Hypothalamus (tissue), 51 donors: ENCODE measurements at places on chromosomes 1 and 21.

- no peak for DNase-seq
Observed at GRCh38 chr21:25862596-25862995, 127.8 kb downstream of the GABPA start.

DNA sequence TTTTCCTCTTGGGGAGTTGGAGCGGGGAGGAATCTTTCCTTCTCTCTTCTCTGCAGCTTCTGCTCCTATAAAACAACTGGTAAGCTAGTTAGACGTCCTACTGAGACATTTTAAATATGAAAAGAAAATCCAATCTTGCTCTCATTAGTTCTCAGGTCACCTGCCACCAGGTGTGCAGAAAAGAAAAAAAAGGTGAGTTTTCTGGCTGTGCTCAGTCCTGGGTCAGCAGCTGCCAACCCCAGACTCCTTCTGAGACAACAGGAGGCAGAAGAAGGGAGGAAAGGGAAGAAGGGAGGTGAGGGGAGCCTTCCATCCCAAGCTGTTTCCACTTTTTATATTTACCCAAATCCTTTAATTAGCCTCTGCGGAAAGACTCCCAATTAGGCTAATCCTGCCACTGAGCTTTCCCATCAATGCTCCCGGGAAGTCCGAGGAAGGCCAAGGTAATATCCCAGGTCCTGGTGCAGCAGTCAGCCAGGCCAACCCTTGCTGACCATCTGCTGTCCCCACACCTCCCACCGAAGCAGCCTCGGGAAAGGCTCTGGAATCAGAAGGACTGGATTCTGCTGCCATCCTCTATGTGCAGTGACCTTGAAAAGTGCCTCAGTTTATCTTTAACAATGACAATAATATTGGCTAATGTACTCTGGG is 33.4 kb downstream of the GLIS1 start:
- no peak for DNase-seq

GRCh38 chr1:93807311-93807930 is 71.6 kb downstream of the DNTTIP2 start:
- DNase-seq, result no peak

DNA sequence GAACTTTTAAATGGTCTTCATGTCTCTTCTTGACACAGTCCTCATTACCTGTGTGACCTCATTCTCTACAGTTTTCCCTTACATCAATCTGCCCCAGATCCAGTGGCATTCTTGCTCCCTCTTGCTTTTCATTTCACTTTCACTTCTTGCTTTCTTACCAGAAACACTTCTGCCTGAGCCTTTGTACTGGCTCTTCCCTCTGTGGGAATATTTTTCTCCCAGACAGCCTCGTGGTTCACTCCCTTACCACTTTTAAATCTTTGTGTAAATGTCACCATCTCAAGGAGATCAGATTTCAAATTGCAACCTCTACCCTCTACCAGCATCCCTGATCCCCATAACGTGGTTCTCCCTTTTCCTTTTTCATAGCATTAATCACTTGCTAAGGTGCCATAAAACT is 73.2 kb downstream of the DISC1 start:
- DNase-seq, result no peak

DNA sequence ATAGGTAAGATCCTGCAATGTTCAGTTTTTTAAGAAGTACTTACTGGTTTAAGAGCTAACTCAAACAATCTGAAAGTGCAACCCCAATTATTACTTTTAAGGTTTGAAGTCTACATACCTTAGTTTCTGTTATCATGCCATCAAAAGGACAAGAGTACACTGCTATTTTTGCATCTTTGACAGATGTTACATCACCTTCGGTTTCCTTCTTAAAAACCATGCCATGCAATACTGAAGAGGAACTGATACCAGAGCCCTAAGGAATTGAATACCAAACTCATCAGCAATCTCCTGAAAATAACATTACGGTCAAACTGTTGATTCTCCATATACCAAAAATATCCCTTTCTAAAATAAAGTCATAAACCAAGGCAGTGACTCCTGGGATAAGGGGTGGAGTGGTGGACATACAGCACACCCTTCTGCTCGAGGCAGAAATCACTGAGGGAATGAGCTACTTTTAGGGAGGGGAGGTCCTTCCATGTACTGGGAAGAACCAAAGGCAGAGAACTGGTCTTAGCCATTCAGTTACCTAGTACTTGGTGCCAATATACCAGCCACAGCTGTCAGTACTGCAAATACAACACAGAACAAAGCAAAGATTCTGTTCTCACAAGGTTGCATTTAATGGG is 8.5 kb downstream of the CCT8 start:
- no peak for DNase-seq

GRCh38 chr1:198498881-198499280 is 41.6 kb downstream of the ATP6V1G3 start:
- no peak for DNase-seq

- no peak for DNase-seq
Observed at GRCh38 chr1:61052395-61053225, 29.8 kb upstream of the NFIA start.

- DNase-seq, result no peak
Observed at GRCh38 chr1:179786815-179787685, 44.0 kb downstream of the FAM163A start.

DNA sequence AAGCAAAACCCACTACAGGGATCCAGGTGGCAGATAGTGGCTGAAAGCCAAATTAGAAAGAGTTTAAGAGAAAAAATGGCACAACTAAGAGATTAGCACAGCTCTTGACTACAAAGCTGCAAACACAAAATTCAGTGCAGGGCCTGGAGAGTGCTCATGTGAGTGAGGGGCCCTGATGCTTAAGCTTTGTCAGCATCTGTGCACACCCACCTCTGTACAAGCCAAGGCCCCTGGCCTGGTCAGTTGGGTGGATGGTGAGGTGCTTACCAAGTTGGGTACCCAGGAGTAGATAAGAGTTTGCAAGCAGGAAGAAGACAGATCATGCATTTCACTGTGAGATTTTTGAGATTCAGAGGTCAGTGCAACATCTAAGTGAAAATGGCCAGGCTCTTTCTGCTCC is 62.7 kb upstream of the ATP1B1 start:
- DNase-seq, result no peak

DNA sequence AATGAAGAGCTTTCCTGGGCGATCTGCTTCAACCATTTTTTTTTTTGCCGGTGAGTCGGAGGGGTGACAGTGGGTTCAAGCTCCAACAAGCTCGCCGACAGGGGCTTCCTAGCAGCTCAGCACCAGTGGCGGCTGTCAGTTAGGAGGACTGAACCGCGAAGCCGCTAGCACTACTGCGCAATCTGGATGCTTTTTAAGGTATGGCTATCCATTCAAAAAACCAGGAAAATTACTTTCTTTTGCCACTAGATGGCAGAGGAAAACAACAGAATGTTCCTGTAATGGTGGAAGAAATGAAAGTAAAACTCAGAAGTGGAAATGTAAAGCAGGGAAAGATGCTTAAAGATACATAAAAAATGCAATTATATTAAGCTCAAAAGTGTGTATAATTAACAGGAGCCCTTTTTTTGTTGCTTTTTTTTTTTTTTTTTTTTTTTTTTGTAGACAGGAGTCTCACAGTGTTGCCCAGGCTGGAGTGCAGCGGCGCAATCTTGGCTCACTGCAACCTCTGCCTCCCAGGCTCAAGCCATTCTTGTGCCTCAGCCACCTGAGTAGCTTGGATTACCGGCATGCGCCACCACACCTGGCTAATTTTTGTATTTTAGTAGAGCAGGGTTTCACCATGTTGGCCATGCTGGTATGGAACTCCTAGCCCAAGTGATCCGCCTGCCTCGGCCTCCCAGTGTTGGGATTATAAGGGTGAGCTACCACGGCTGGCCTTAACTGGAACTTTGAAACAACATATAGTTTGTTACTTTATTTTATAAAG is 8.5 kb downstream of the KYAT3 start:
- no peak for DNase-seq

- no peak for DNase-seq
Observed at GRCh38 chr1:25820247-25821111, 725 bp downstream of the MTFR1L start.

- DNase-seq, result no peak
Observed at GRCh38 chr1:6460301-6461050, 5.5 kb downstream of the TNFRSF25 start.

- DNase-seq, result no peak
Observed at GRCh38 chr21:32004291-32004690, 131.5 kb downstream of the HUNK start.

GRCh38 chr1:183830389-183830788 is 25.5 kb downstream of the RGL1 start:
- DNase-seq, result no peak

DNA sequence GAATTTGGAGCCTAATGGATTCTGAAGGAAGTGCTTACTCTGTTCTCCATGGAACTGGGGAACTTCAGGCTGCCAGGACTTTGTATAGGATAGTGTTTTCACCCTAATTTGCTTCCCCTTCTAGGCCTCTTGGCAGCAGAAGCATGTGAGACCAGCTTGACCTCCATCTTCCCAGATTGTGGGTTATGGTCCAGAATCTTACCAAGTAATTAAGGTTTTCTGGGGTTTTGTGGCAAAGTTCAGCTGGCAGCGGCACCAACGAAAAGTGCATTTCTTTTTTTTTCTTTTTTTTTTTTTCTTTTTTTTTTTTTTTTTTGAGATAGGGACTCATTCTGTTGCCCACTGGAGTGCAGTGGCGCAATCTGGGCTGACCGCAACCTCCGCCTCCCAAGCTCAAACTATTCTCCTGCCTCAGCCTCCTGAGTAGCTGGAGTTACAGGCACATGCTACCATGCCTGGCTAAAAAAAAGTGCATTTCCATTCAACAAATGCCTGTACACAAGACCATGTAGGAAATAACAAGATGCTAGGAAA is 3.4 kb upstream of the BMP8A start:
- DNase-seq, result no peak

- DNase-seq, result no peak
Observed at GRCh38 chr21:15001857-15002606, 62.8 kb downstream of the NRIP1 start.

- DNase-seq, result no peak
Observed at GRCh38 chr1:11841245-11842153, 6.1 kb downstream of the NPPA start.

- no peak for DNase-seq
Observed at GRCh38 chr1:22048351-22049192, 3.9 kb upstream of the CDC42 start.

GRCh38 chr1:116513956-116514355 is 56.9 kb downstream of the CD58 start:
- no peak for DNase-seq

DNA sequence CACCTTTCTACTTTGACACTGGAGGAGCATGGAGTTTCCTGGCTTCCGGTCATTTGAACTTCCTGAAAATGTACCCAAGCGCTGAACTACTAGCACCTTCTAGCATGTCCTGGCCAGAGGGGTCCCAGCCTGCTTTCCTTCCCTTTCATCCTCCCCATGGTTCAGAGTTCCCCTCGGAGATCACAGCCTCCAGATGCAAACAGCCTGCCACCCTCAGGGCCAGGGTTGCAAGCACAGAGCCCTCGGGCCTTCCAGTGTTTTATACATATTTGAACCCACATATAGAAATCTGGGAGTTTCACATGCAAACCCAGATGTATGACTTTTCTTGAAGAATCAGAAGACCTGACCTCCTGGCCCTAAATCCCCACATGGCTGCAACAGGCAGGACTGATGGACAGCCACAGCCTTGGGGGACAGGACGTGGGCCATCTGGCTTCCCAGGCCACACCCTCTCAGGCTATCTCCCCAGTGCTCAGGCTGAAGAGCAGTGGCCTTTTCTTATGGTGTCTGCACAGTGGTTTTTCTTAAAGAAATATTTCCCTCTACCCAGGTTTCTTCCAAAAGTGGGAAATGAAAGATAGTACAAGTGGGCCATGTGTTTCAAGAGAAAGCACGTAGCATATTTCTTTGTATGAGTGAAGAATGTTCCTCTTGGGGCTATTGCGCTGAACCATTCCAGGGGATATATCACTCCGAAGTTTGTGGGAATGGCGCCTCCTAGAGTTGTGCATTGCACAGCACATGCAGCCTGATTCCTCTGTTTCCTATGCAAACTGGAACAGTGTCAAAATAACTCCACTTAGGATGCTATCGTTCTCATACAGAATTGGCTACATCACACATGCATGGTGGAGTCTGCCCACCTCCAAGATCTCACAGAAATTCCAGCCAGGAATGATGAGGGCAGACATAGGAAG is 232.0 kb upstream of the VAMP3 start:
- no peak for DNase-seq

GRCh38 chr1:98660940-98661543 is 479 bp upstream of the SNX7 start:
- DNase-seq, result no peak

GRCh38 chr1:29895201-29895600 is 658.9 kb downstream of the PTPRU start:
- DNase-seq, result no peak

GRCh38 chr1:201849372-201850052 is 20.6 kb downstream of the IPO9 start:
- DNase-seq, result no peak

GRCh38 chr1:18041685-18042355 is 65.8 kb upstream of the IGSF21 start:
- DNase-seq, result no peak

GRCh38 chr1:232834066-232834465 is 28.9 kb downstream of the MAP10 start:
- no peak for DNase-seq

DNA sequence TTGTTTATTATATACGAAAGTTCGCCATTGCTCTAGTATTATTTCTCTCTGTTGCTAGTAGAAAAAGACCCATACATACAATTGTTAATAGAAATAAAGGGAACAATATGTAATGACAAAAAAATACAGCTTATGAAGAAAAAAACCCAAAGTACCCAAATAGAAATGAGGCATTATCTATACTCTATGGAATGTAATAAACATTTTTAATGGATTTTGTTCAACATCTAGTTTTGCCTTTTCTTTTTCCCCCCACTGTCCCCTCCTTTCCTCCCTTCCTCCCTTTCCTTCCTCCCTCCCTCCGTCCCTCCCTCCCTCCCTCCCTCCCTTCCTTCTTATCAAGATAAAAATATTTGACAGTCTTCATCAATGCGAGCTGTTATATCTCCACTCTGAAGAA is 81.5 kb upstream of the NEK7 start:
- no peak for DNase-seq

DNA sequence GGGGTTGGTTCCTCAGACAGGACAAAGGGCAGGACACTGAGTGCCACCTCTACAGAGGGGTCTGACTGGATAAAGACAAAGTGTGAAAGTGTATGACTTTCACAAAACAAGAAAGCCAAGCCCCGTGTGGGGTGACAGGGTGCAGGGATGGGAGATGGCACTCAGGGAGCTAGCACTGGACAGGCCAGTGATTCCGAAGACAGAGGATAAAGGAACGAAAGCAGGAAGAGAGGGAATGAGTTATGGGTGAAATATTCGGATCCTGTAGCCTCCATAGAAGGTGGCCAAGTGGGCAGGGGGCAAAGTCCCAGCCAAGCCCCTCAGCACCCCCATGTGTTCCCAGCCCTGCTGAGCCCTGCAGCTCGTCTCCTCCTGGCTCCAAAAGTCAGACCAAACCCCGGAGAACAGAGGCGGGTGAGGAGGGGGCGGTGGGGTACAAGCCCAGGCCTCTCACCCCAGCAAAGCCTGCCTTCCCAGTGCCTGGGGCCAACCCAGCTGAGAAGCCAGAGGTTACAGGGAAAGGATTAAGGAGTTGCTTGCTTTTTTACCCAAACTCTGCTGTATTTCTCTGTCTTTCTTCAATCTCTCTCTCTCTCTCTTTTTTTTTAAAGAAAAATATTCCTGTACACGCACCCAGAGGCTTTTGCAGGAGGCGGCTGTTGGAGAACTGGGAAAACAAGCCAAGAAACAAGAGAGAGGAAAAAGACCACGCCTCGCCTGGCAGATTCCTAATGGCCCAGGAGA is 14.0 kb upstream of the WASF2 start:
- DNase-seq, result no peak
